Activated naive CD4-positive, alpha-beta T cell (primary cell): ENCODE measurements at places on chromosomes 6 and 20.

DNA sequence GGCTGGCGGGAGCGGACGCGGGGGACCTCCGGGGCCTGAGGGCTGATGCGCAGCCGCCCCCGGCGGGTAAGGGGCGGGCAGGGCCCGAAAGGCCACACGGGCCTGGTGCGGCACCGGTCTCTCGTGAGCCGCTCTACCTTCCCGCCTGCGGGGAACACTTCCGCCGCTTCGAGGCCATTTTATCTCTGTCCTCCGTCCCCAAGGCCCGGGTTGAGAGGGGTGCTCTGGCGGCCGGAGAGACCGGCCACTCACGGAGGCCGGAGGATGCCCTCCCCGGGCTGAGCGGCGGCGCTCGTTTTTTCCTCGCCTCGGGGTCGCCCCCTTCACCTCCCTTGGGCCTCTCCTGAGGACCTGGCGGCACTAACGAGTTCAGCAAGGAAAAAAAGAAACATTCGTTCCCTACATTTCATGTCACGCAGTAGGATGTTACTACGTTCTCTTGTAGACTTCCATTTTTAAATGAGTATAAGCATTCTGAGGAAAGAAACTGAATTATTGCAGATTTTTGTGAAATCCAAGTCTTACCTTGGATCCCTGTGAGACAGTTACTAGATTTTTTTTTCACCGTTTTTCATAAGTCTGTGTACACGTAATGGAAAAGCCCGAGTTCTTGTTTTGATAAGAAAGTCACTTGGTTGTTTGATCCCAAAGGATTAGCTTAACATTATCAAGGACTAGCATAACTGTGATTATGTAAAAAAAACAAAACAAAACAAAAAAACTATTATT, 575 bp downstream of the WTAP start:
- DNase-seq, result no peak

- no peak for DNase-seq
Observed at GRCh38 chr20:57013217-57013616, 253.2 kb downstream of the BMP7 start.

- DNase-seq, result no peak
Observed at GRCh38 chr6:158026901-158027589, 45.4 kb downstream of the SYNJ2 start.

- no peak for DNase-seq
Observed at GRCh38 chr6:162856885-162857284, 129.1 kb downstream of the PACRG start.

DNA sequence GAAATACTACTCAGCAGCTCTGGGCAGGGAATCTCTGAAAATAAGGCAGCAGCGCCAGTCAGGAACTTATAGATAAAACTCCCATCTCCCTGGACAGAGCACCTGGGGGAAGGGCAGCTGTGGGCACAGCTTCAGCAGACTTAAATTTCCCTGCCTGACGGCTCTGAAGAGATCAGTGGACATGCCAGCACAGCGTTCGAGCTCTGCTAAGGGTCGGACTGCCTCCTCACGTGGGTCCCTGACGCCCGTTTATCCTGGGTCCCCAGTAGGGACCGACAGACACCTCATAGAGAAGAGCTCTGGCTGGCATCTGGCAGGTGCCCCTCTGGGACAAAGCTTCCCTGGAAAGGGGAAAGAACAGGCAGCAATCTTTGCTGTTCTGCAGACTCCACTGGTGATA, 59.0 kb downstream of the COL21A1 start:
- DNase-seq, result no peak

GRCh38 chr6:52356017-52356416, 5.9 kb upstream of the PAQR8 start:
- DNase-seq, result no peak

- no peak for DNase-seq
Observed at GRCh38 chr6:121285041-121285440, 49.2 kb downstream of the TBC1D32 start.

DNA sequence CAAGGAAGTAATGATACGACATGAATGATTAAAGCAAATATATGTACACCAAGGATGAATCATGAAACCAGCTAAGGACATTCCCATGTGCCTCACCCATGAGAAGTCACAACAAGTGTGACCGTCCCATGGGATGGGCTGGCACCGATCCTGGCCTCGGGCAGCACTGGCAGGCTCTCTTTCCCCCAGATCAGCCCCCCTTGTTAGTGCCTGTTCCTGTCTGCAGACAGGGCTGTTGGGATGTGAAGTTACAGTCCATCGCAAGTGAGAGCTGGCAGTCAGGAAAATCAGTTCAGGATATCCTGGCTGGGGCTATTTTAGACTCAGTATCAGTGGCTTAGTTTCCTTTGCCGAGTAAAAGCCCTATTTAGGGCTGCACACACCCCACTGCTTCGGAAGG, 129.2 kb upstream of the SNX9 start:
- no peak for DNase-seq

GRCh38 chr6:40719671-40720374, 132.7 kb upstream of the LRFN2 start:
- no peak for DNase-seq

DNA sequence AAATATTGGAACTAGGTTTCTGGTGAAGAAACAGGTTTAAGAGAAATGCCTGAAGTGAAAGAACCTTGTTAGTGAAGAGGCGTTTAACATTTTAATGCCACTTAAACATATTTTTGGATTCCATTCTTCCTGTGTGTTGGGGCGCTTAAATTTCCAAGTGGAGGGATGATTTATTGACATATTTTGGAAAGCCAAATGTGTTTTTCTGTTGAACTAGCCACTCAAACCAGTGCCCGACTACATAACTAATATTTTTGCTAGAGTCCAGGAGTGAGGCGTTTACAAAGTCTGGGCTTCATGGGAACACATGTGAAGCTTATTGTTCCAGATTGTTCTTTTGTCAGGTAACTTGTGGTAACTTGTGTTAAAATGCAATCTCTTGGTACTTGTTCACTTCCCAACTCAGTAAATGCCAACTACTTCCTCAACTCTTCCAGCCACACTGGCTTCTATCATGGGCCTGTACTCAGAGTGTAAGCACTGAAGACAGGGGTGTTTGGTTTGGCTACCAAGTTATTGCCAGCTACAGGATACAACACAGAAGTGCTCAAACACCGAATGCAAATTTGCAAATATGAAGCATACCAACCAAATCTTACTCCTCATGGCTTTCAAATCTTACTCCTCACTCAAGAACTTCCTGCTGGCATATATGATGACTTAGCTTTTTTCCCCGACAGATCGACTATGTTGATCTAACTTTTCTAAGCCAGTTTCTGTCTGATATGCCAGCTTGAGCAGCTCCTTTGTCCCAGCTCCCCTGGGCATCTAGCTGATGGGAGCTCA, 2.0 kb upstream of the ZNFX1 start:
- no peak for DNase-seq

GRCh38 chr6:142463988-142464387, 162.2 kb downstream of the ADGRG6 start:
- DNase-seq, result no peak

GRCh38 chr6:33589731-33590530, 9.9 kb upstream of the BAK1 start:
- no peak for DNase-seq

- no peak for DNase-seq
Observed at GRCh38 chr20:56922497-56922896, 293.4 kb downstream of the TFAP2C start.
